ENCODE measurements at places on chromosomes 12 and 14.

- no peak for DNase-seq
Observed at GRCh38 chr12:2023365-2023764, 19.1 kb upstream of the DCP1B start.

- DNase-seq = no peak
Observed at GRCh38 chr14:69300601-69301221, 40.8 kb downstream of the GALNT16 start.

DNA sequence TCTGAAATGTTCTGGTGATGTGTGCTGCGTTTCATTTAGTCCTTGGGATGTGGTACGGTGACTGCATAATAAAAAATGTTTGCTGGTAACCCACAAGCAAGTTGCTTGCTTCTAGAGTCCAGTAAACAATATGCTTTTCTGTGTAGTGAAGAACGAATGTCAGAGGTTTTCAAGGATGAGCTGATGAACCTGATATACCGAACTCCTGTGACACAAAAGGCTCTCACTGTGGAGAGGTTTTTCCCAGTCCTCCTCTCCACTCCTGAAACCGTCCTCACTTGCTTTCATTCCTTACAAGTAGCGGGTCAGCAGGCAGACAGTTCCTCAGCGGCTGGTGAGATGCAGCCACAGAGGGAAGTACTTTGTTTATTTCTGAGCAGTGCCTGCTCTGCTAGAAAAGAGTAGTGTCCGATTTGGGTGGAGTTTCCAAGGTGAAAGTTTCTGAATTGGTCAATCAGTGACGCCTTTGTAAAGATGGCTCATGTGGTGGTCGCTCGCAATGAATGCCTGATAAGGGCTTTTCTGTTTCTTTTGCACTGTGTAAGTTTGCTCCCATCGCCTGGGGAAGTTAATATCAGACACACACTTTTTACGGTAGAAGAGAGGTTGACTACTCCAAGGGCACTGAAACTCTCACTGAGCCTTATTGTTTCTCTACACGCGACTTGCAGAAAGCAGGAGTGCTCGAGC, 3.0 kb downstream of the ETV6 start:
- peak; percentile 57 for DNase-seq

DNA sequence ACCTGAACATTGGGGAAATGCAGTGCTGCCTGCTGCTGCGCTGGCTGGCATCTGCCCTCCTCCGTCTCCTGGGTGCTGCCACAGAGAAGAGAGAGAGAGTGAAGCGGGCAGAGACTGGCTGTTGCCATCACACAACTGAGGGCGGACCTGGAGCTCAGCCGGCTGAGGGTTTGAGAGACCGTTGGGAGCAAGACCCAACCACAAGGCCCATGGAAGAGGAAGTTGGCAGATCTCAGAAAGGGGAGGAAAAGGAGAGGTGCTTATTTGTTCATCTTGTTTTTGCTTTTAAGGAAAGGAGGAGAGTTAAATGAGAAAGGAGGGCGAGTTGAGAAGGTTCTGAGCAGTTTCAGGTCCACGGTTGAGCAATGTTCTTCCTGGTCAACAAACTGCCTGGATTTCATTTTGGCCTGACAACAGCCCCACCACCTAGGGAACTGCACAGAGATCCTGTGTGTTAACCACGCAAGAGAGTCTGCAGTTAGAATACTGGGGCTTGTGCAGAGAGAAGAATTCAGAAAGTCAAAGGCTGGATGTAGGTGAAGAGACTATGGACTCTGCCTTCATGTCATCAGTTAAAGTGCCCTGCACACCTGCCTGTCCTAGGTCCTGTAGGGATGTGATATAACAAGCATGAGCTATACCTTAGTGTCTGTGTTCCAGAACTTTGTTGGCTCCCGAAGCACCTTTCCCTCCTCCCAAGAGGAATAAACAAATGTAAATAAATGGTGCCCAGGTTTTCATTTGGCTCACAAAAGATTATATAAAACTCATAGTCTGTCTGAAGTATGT, 124.6 kb downstream of the ETV6 start:
- no peak for DNase-seq

GRCh38 chr12:1947081-1947480, 28.6 kb upstream of the CACNA2D4 start:
- no peak for DNase-seq

- DNase-seq = no peak
Observed at GRCh38 chr14:100867631-100868315, 35.7 kb downstream of the RTL1 start.

- peak; percentile 5 for DNase-seq
Observed at GRCh38 chr12:16189849-16190248, 87.6 kb downstream of the SLC15A5 start.

- no peak for DNase-seq
Observed at GRCh38 chr14:64249363-64249762, 44.8 kb downstream of the ESR2 start.

- DNase-seq = no peak
Observed at GRCh38 chr14:91244501-91244901, at the start of gene GPR68. GPR68 (minus strand) TSS chr14:91244704; CDS start chr14:91235050, 9,654 bp downstream.

- peak; percentile 67 for DNase-seq
Observed at GRCh38 chr14:98466807-98467206, 805.2 kb downstream of the BCL11B start.

GRCh38 chr14:48275301-48275700, 599.9 kb upstream of the MDGA2 start:
- peak; percentile 65 for DNase-seq

GRCh38 chr12:98421316-98421715, 94.1 kb upstream of the TMPO start:
- DNase-seq = no peak

- no peak for DNase-seq
Observed at GRCh38 chr14:94903883-94904282, 134.0 kb upstream of the GSC start.

- DNase-seq = no peak
Observed at GRCh38 chr14:104223101-104224041, 85.0 kb downstream of the KIF26A start.

- no peak for DNase-seq
Observed at GRCh38 chr12:79935624-79936345, 888 bp upstream of the PPP1R12A start.

GRCh38 chr12:24823808-24824515, 124.9 kb downstream of the BCAT1 start:
- DNase-seq = no peak

DNA sequence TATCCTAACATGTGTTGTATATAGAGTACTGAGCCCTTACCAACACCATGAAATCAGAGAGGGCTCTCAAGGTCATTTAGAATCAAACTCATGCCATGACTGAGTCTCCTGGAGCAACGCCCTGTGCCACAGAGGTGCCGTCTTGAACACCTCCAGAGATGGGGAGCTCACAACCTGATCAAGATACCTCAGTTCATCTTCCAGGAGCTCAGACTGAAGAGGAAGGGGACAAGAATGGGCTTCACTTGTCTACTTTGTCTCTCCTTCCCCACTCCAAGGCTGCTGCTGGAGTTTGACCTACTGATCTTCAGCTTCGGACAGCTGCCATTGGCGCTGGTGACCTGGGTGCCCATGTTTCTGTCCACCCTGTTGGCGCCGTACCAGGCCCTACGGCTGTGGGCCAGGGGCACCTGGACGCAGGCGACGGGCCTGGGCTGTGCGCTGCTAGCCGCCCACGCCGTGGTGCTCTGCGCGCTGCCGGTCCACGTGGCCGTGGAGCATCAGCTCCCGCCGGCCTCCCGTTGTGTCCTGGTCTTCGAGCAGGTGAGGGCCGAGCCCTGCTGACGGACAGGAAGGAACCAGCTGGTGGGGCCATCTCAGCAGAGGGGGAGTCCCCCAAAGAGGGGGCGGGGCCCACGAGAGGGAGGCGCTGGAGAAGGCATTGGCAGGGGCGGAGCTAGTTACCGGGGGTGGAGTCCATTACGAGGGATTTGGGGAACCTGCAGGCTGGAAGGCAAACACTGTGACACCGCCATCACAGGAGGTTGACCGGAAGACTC, 12.0 kb downstream of the SOAT2 start:
- no peak for DNase-seq

GRCh38 chr14:21302013-21302835, 22.3 kb downstream of the RPGRIP1 start:
- no peak for DNase-seq

GRCh38 chr12:113190761-113191160, 5.2 kb downstream of the RITA1 start:
- no peak for DNase-seq

- no peak for DNase-seq
Observed at GRCh38 chr14:76323331-76324050, 52.4 kb upstream of the ESRRB start.

DNA sequence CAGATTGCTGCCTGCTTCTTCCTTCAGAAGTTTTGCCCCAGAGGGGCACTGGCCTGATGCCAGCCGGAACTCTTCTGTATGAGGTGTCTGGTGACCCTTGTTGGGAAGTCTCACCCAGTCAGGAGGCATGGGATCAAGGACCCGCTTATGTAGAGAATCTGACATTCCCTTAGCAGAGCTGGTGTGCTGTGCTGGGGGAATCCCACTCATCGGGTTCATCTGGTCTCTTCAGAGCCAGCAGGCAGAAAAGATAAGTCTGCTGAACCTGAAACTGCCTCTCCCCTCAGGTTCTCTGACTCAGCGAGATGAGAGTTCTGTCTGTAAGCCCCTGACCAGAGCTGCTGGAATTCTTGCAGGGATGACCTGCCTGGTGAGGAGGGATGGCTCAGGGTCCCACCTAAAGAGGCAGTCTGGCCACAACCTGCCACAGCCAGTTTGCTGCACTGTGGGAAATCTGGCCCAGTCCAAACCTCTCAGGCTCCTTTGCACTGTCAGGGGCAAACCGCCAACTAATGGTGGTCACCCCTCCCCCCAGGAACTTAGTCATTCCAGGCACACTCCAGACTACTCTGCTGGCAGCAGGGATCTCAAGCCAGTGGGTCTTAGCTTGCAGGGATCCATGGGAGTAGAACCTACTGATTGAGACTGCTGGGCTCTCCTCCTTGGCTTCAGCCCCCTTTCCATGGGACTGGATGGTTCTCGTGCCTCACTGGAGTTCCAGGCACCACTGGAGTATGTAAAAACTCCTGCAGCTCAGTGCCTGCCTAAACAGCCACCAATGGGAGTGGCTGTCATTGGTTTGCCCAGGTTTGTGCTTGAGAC, 4.1 kb downstream of the CLEC2D start:
- peak; percentile 98 for DNase-seq

GRCh38 chr12:115790526-115790925, 487.0 kb downstream of the MED13L start:
- DNase-seq = no peak

GRCh38 chr14:35553808-35554207, 19.8 kb downstream of the INSM2 start:
- DNase-seq = peak; percentile 42

GRCh38 chr14:28742171-28742846, 24.3 kb upstream of the FOXG1 start:
- DNase-seq = peak; percentile 22

GRCh38 chr12:30358671-30359070, 337.0 kb downstream of the IPO8 start:
- no peak for DNase-seq

DNA sequence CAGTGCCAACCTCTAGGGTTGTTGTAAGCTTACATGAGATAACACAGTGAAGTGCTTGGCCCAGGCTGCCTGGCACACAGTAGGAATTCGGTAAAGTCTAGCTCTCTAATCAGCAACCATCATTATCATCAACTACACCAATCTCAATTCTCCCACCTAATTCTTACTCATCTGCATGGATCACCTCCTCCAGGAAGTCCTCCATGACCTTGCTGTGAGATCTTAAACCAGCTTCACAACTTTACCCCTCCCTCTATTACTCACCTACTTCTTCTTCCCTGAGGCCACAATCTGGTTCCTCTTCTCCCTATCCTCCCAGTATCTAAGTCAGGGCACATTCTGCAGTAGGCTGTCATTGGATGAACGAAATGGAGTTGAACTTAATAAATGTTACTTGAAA, 67.3 kb downstream of the GSC start:
- peak; percentile 38 for DNase-seq

GRCh38 chr12:6692888-6693287, 3.7 kb upstream of the ZNF384 start:
- DNase-seq = no peak

Data from HT1080 (cell line).